Pons (tissue), 1 donor: ENCODE measurements at places on chromosomes 3 and 15.

GRCh38 chr3:160557571-160557970, 7.8 kb downstream of the KPNA4 start:
- no peak for DNase-seq

DNA sequence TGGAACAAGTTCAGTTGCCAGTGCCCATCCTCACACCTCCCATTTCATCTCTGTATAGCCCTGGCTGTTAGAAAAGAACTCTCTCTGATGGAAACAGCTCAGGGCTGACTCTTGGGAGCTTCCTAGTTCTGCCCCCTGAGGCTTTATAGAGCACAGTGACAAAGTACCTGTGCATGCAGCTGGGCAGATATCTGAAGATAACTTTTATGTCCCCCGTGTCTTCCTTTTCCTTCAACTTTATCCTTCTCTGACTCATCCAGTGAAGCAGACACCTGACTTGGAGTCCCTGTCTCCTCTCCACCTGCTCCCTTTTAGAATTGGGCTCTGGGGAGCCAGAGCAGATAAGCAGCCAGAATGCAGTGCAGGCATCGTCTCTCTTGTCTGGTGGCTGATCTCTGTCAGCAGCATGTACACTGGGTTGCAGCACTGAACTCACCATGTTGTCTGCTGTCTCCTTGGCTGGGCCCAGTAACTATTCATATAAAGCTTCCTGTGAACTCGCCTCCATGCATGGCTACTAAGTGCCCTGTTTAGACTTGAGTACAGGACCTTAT, 53.9 kb upstream of the PLXNA1 start:
- no peak for DNase-seq

DNA sequence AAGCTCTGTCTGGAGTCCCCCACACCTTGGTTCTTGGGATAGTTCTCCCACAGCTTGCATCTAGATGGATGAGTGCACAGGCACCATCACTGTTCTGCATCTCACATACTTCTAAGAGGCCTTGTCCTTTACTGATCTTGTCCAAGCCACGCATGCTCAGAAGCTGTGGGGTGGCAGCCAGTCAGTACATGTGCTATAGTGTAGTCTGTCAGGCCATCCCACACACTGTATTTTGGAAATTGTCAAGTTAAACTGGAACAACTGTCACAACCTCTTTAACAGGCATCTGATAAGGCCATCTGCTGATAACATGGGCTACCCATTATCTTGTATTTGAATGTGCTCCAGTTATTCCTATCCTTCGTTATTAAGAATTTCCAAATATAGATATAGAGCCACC, 296.5 kb upstream of the AZI2 start:
- no peak for DNase-seq

GRCh38 chr15:98427321-98427720, 221.0 kb upstream of the IGF1R start:
- DNase-seq, result no peak

DNA sequence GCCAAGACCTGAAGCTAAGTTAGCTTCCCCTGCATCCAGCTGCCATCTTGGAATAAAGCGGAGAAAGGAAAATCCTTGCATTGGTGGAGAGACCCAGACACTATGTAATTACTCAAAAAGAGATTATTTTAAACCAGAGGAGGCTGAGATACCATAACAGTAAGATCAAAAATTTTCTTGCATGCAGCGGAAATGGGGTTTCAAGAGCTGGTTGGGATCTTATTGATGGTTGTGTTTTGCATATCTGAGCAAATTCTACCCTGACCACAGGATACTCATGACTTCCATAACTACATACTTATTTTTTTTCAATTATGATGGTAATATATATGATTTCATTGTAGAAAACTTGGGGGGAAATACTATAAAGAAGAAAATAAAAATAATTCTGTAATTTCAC, 17.5 kb downstream of the TMEM158 start:
- no peak for DNase-seq

DNA sequence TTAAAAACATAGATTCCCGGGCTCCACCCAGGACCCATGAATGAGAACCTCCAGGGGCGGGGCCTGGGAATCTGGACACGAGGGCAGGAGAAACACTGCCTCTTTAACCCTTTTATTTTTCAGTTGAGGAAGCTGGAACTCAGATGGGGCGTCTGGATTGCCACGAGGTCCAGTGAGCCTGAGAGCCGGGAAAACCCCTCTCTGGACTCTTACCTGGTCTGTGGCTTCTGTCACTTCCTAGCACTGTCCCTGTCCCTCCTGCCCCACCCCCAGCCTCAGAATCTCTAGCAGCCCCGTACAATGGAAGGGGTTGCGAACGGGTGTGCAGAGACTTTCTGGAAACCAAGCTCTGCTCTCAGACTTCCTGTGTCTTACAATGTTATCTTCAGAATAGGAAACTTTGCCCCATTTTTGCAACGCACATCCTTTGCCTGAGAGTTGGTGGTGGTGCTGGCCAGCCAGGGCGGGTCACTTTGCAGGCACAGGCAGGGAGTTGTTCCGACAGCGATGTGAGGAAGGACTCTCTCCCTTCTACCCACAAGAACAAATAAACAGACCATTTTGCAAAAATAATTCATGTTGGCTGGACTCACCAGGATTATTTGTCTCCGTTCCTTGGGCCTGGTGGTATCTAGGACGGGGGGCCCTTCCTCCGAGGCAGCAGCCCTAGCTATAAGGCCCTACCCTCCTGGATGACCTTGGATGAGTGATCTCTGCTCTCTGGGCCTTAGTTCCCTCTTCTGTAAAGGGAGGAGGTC, 59.1 kb downstream of the SMAD6 start:
- DNase-seq, result no peak

DNA sequence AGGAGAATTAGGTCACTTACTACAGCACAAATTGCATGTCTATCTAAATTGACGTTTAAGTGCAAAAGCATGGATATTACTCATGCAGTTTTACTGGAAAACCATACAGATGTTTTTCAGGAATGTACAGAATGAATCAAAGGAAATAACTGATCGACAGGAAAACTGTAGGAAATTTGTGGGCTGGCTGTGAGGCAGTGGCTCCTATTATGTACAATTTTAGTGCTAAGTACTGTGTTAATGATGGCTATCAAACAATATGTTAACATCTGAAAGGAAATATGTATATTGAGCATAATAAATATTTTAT, 6.9 kb downstream of the NUDT16 start:
- no peak for DNase-seq

DNA sequence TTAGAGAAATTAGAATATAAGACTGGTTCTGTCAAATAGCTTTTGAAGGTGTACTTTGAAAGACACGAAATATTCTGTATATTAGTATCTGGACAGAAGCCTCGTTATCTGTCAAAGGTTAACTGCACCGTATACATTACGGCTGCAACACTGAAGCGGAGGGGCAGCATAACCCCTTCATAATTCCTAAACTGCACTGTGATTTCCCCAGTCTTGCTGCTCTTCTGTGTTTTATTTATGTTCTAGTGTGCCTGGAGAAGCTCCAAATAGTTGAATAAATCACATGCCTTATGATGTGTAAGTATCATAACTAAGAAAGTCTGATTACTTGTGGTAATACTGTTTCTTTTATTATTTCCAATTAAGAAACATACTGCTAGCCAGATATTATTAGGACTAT, 285.7 kb upstream of the ROBO2 start:
- DNase-seq, result no peak

DNA sequence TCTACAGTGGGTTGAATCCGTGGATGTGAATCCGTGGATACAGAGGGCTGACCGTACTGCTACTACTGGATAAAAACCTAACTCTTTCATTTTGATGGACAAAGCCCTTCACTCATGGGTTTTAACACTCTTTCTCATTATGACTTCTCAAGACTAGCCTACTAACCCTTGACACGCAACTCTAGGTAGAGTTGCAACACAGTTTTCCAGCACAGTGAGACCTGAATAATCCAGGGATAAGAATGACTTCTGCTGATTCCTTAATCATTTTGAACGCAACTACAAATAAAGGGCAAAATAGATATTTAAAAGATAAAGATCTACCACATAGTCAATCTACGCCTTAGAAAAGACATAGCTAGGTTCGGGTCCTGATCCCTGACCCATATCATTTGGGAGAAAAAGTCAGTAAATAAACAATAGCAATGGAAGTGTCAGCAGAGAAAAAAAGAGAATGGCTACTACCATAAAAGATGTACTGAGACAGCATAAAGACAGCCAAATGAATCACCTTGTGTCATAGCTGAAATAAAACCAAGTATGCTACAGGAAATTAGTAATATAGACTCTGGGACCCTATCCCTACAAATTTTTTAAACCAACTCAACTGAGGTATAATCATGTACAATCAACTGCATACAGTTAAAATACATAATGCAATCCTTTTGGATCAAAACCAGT, 87.6 kb downstream of the DPH6 start:
- DNase-seq, result no peak

GRCh38 chr15:75454471-75455378, 3.2 kb upstream of the SIN3A start:
- DNase-seq, result no peak

DNA sequence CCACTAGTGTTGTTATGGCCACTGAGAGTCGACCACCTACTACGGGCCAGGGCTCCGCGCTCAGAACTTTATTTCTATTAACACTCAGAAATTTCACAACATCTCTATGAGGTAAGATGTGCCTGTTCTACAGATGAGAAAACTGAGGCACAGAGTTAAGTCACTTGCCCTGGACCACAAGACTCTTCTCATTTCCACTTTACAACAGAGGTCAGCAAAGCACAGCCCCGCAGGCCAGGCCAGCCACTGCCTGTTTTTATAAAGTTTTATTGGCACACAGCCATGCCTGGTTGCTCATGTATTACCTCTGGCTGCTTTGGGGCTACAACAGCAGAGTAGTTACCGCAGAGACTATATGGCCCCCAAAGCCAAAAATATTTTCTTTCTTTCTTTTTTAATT, 503.6 kb downstream of the SHQ1 start:
- no peak for DNase-seq

- no peak for DNase-seq
These were observed 29.4 kb downstream of the SETMAR start for GRCh38 chr3:4332574-4332973.

DNA sequence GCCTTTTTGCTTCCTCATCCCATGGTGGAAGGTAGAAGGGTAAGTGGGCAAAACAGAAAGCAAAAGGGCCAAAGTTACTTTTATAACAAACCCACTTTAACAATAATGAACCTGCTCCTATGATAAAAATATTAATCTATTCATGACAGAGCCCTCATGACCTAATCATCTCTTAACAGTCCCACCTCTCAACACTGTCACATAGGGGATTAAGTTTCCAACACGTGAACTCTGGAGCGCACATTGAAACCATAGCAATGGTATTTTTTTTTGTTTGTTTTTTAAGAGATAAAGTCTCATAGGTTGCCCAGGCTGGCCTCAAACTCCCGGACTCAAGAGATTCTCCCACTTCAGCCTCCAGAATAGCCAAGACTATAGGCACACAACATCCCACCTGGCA, 30.7 kb downstream of the KATNBL1 start:
- no peak for DNase-seq

GRCh38 chr3:197325773-197326172, 27.4 kb upstream of the DLG1 start:
- DNase-seq, result no peak

DNA sequence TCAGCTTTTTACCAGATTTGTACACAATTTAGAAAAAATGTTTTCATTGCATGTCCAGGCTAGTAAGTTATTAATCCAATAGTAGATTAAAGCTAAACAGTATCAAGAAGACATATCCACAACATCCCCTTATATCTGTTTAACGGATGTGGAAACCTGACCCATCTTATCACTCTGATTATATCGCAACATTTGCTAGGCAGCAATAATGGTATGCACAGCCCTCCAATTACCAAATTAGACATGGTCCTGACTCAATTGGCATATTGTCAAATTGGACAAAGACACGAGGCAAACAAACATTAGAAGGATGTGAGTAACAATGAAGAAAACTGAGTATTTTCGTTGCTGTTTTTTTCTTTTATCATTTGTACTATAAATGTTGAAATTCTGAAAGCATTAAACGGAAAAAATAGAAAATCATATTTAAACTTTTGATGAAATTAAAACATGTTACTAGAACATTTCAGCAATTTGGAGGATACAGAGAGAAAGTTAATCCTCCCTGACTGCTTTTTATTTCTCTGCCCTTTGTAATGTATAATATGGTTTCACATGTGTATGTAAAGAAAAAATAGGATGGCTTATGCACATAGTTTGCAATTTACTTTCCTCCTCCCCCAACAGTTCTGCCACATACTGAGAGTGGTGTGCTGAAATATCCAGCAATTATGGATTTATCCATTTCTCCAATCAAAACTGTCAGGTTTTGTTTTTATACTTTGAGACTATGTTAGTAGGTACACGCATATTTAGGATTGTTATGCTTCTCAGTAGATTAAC, 633.7 kb downstream of the ZIC1 start:
- DNase-seq, result no peak

- no peak for DNase-seq
These were observed 22.7 kb downstream of the KLHL6 start for GRCh38 chr3:183532620-183533411.

DNA sequence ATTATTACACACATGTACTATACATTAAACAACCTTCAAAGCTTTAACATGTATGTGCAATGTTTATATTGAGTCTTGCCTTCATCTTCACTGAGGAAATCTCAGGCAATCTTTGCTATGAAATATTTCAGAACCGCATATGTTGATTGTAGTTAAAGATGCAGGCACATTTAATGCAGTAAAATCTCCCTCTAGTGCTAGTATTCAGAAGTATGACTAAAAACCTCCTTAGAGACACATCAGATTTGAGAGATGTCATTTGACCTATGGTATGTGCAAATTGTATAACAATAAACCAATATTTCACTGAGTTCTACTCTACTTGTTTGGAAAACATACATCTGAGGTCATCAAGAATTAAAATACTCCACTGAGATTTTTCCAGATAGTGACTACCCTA, 123.8 kb upstream of the C15orf61 start:
- no peak for DNase-seq

DNA sequence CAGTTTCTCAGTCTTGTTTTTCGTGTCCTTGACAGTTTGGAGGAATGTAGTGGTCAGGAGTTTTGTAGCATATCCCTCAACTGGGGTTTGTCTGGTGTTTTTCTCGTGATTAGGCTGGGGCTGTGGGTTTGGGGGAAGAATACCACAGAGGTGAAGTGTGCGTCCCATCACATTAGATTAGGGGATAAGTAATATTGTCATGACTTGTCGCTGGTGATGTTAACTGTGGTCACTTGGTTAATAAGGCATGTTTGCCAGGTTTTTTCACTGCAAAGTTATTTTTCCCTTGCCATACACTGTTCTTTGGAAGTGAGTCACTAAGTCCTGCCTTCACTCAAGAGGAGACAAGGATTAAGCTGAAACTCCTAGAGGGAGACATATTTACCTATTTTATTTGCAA, 39.1 kb downstream of the PAK2 start:
- DNase-seq, result no peak

- DNase-seq, result no peak
These were observed 11.2 kb upstream of the DUSP7 start for GRCh38 chr3:52067526-52067925.

DNA sequence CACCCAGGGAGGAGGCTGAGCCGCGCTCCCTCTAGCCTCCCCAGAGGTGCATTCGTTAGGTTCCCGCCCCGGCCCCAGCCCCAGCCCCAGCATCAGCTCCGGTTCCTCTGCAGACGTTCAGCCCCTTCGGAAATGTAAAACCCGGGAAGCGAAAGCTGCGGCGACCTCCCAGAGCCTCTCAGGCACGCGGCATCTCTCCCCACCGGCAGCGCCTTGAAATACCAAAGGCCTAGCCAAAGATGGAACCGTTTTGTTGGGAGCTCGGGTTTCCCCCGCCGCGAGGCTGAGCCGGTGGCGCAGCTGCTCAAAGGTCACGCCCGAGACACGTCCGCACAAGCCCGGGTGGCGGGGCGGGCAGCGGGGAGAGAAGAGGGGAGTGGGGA, 77.8 kb upstream of the HES1 start:
- DNase-seq, result peak; percentile 30
